Tibial artery (tissue), 4 donors: ENCODE measurements at places on chromosomes 7 and 10.

GRCh38 chr7:24821045-24821753 is 63.9 kb upstream of the GSDME start:
- no peak for DNase-seq

DNA sequence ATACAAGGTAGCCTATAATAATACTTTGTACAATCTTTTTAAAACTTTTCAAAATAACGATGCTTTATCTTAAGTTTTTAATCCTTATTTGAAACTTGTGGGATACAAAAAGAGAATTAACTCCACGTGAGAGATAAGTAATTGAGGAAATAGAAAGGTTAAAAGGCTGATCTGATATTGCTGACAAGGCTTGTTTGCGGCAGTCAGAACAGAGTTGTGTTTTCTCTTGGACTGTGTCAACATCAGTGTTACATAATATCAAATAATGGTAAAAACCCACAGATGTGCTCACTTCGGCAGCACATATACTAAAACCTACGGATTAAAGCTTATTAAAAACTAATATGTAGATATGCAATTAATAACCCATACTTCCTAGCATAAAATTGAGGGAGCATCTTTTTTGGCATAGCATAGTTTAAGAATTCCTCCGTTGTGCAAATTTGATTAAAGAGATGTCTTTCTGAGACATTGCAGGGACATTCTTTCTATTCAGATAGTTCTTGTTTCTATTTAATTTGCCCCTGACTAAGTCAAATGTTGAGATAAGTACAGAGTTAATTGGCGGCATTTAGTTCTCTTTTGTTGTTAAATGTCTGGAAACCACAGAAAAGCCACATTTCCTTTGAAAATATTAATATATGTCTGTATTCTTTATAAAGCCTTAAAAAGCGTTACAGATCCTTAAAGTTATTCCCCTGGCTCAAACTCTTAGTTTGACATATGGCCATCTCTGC is 63.3 kb downstream of the FAM185A start:
- no peak for DNase-seq

DNA sequence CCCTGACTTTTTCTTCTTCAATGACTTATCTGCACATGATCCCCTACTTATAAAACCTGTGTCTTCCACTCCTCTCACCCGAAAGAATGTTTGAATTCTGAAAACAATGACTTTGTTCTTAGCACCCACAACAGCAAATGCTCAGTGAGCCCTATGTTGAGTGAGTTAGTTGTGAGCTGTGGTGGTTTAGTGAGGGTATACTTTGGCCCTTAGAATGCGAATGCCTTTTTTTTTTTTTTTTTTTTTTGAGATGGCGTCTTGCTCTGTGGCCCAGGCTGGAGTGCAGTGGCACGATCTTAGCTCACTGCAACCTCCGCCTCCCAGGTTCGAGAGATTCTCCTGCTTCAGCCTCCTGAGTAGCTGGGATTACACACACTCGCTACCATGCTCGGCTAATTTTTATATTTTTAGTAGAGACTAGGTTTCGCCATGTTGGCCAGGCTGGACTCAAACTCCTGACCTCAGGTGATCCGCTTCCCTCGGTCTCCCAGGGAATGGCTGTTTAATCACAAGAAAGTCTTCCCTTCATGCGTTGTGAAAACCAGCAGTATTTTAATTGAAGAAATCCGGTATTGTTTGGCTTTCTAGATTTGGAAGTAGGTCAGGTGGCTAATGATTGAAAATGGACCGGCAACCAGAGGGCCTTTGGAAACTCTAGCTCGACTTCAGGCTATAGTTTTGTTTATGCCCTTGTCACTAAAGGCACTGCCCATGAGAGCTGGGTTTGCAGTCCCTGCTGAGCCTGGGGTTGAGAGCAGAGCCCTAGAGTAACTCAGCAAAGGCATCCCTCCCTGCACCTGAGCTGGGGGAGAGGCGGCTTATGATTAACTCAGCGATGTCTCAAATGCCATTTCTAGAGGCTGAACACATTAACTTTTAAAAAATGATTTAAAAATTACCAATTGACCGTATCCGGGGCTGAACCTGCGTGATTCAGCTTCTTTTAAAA is 41.3 kb downstream of the CUX1 start:
- DNase-seq: no peak

DNA sequence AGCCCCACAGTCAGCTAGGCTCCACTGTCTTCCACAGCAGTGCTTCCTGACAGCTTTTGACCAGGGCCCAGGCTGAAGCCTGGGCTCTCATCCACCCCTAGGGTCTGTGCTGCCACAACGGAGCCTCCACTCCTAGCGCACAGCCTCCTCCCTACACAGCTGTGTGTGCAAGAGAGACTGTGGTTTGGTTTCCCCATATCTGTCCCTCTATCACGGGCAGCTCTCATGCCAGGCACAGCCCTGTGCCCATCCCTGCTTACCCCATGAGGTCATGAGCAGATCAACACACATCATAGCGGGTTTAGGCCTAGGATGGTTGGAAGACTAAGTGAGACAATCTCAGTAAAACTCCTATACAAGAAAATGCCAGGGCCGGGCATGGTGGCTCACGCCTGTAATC is 61.7 kb upstream of the PLXNA4 start:
- no peak for DNase-seq

DNA sequence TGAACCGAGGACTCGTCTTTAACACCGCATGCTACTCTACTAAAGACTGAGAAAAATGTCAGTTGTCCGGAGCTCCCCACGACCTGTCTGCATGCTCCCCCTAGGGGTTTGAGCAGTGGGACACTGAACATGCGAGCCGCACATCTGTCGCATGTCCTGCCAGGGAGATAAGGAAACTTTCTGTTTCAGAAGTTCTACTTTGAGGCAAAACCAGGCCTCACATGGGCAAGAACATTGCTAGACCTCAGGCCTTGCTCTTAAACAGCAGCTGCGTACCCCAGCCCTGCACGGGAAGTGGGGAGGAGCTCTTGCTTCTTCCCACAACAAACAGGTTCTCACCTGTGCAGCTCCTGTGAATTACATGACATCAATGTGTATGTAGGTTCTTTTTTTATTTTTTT is 30.3 kb upstream of the HERPUD2 start:
- DNase-seq: no peak

- DNase-seq: no peak
Observed at GRCh38 chr10:106987362-106987761, 177.1 kb downstream of the SORCS1 start.

GRCh38 chr10:43263551-43264343 is 3.1 kb downstream of the RASGEF1A start:
- no peak for DNase-seq

DNA sequence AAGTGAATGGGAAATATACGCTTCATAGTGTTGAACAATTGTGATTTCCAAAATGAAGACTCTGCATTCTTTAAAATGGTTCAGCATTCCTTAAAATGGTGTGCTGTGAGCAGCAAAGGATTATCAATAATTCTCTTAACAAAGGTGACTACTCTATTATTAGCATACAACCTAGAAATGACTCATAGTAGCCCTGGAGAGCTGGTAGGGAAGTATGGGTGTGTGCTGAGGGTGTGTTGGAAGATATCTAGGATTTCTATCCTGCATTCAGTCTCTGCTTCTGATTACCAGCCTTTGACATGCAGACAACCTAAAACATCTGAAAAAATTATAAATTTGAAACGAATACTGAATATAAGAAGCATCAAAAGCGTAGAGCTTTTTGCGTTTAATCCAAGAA is 72.5 kb downstream of the SEMA3D start:
- DNase-seq: no peak

- no peak for DNase-seq
Observed at GRCh38 chr10:114694752-114695151, 36.7 kb upstream of the ABLIM1 start.

DNA sequence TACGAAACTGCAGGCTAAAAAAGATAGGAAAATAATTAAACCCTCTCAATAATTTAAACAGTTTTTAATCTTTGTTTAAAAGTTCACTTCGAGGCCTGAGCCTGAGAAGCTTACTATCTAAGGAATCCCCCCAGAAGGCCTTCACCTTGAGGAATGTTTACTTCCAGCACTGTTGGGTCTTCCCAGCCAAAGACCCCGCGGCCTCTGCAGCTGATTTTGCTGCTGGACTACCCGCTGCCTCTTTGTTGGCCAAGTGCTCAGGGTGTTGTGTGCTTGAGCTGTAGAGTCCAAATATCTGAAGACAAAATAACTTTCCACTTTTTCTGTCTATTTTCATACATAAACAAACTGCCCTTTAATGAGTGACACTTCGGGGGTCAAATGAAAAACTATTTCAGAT is 292.7 kb downstream of the GLRX3 start:
- DNase-seq: no peak

GRCh38 chr10:53601260-53601875 is 828.8 kb upstream of the MBL2 start:
- no peak for DNase-seq

GRCh38 chr10:66680886-66681285 is 244.9 kb upstream of the LRRTM3 start:
- DNase-seq: no peak

DNA sequence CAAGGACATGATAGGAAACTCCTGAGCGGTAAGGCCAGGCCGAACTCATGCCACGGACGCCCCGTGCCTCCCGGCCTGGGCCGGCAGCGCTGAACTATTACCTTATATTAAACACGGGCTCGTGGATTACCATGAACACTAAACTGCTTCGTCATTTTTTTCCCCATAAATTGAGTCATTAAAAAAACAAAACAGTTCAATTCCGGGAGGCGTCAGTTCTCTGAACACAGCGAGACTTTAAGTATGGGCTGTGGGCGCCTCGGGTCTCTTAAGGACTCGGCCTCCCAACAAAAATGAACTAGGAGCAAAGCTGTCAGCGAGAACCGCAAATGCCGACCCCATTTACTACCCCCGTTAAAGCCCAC is 519 bp downstream of the PITRM1 start:
- no peak for DNase-seq

GRCh38 chr10:33810986-33811385 is 476.5 kb upstream of the NRP1 start:
- no peak for DNase-seq

- no peak for DNase-seq
Observed at GRCh38 chr7:117621075-117621618, 141.3 kb downstream of the CFTR start.

- no peak for DNase-seq
Observed at GRCh38 chr10:47396311-47396717, 12.2 kb upstream of the ZNF488 start.

- no peak for DNase-seq
Observed at GRCh38 chr7:148419856-148420832, 170.4 kb upstream of the C7orf33 start.

DNA sequence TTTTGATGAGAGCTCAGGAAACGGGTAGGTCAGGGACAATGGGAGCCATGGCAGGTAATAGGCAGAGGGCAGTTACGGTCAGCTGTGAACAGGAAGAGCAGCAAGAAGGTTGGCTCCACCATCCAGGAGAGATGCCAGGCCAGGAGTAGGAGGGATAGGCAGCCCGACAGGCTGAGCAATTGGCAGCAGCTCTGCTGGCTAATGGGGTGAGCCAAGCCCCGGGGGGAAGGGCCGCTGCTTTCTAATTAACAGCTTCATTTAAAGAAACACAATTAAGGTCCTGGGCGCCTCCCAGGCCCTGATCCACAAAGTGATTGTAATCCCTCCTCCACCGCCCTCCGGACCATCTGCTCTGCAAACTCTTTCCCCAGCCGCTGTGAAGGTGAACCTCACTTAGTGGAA is 23.7 kb downstream of the SH2B2 start:
- no peak for DNase-seq

DNA sequence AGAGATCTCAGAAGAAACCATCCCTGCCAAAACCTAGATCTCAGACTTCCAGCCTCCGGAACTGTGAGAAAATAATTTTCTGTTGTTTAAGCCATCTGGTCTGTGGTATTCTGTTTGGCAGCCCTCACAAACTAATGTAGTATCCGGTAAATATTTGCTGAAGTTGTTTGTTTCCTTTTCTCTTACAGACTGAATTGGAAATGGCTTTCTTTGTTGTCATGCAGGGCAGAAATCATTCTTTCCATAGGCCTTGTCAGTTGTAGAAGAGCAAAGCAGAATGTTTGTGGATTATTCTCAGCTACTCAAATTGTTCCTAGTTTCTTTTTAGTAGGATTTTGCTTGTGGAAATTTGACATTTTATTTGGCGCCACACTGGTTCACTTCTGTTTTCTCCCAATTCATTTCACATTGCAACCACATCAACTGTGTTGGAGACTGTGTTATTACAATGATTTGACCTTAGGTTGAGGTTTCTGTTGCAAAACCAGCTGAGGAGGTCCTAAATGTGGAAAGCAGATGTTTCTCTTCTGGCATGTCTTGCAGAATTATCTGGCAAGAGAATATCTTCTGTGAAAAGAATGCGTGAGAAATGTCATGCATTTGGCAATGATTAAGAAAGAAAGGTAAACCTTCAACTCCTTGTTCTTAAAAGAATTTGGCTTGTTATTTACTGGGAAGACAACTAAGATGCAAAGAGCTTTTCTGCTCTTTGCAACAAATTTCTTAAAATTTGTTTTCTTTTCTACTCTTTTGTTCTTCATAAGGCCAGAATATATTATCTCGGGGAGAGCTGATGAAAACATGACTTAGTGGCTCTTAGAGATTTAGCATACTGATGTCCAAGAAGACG is 25.8 kb downstream of the ACTA2 start:
- no peak for DNase-seq

- peak; percentile 25 for DNase-seq
Observed at GRCh38 chr7:5217851-5218331, 27.9 kb downstream of the WIPI2 start.

- DNase-seq: no peak
Observed at GRCh38 chr10:32114508-32114907, 58.3 kb upstream of the KIF5B start.

GRCh38 chr7:134016223-134016941 is 110.8 kb upstream of the LRGUK start:
- DNase-seq: no peak

DNA sequence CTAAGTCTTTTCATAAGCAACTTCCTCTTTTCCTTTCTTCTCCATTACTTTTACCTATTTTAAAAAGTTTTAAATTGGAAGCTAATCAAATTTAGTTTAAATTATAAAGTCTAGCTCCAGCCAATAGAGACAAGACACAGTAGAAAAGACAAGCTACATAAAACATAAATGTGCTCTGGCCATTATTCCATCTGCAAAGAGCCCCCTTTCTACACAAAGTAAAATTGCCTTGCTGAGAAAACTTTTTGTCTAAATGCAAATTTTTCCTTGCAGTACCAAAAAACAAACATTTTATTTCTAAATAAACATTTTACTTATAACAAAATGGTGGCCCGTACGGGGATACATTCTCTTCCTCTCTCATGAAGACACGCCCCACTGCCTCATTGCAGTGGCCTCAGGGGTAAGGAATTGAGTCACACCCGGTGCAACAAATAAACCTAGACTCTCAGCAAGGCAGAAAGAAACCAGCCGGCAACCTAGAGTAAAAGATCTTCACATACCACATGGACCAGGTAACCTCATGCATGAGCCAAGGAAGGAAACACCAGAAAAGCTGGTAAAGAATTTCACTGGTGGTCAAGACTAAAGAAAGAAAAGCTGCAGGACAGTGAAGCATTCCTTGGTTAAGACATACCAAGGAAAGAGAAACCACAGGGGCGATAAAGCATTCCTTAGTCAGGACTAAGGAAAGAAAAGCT is 71.6 kb upstream of the ZNF746 start:
- no peak for DNase-seq
